ENCODE measurements at places on chromosomes 11 and 22.

DNA sequence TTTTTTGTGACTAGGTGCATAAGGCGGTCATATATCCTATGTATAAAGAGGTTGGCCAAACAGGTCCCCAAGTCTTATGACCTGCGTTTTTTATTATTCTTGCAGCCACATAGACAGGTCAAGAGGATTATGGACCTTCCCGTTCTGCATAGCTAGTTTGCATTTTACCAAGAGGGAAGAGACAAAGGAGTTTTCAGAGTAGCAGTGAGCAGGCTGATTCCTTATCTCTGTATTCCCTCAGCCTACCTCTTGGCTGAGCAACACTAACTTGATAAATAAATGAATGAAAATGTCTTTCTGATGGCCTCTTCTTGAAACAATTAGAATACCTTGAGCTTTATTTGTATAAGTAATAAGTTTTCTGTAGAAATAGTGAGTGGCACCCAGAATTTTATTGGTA, 180.5 kb downstream of the WNT11 start:
- DNase-seq: no peak

DNA sequence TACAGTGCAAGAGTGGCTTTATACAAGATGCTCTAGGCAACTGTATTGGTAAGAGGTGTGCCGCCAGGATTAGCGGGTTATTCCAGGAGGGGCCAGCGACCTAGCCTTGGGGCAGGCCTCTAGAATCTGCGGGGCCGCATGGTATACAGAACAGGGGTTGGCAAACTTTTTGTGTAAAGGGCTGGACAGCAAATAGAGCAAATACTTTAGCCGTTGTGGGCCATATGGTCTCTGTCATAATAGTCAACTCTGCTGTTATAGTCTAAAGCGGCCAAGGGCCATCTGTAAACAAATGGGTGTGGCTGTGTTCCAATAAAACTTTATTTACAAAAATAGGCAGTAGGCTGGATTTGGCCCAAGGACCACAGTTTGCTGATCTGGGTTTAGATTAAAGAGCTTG, 32.6 kb downstream of the FBLN1 start:
- no peak for DNase-seq

DNA sequence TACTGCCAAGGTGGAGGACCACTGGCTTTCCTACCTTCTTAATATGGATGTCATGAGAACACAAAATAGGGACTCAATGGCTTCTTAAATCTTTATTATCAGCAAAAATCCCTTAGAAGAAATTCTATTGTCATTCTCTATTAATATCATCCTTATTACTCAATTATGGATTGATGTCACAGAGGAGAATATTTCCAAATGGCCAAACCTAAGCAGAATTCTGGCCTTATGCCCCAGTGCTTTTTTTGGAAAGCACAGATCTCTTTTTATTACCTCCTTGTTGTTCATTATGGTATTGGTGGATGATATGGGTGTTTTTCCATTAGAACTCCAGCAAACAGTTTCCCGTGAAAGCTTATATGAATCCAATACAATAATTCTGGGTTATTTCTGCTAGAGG, 9.9 kb downstream of the CRTAM start:
- no peak for DNase-seq

DNA sequence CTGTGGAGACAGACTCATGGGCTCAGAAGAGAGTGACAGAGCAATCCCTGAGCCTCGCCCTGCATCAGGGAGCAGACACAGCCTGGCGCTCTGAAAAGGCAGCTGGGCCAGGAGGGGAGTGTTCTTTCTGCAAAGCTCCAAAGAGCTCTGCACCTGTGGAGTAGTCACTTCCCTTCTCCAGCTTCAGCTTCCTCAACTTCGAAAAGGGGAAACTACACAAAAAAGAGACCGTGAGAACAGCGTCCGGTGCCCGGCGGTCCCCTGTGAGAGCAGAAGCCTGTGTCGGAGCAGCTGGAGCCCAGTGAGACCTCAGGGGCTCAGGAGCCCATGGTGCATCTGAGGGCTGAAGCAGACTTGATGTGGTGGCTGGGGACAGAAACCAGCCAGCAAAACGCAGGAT, 35.1 kb downstream of the TP53I11 start:
- no peak for DNase-seq

GRCh38 chr11:84671325-84671999, 955.7 kb downstream of the DLG2 start:
- no peak for DNase-seq

DNA sequence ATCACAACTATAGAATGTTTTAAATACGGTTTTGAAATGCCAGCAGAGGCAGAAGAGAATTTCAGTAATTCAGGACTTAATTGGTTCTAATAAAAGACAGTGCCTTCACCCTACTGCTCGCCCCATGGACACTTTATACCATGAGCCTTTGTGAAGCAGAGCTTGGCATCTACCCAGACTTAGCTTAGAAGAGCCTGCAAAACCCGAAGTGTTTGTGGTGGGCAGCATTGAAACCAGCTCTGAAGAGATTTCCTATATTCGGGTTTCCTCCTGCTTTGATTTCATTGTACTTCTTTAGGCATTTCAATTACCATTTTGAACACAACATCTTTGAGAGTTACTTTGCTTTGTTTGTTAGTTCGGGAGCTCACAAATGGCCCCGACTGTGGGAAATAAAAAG, 185.1 kb upstream of the MTNR1B start:
- DNase-seq: no peak

GRCh38 chr11:128711136-128711535, 17.3 kb downstream of the FLI1 start:
- no peak for DNase-seq

- DNase-seq: no peak
Observed at GRCh38 chr22:27433585-27434190, 367.9 kb downstream of the MN1 start.

GRCh38 chr22:42366806-42367581, 65.2 kb downstream of the NFAM1 start:
- DNase-seq: no peak

DNA sequence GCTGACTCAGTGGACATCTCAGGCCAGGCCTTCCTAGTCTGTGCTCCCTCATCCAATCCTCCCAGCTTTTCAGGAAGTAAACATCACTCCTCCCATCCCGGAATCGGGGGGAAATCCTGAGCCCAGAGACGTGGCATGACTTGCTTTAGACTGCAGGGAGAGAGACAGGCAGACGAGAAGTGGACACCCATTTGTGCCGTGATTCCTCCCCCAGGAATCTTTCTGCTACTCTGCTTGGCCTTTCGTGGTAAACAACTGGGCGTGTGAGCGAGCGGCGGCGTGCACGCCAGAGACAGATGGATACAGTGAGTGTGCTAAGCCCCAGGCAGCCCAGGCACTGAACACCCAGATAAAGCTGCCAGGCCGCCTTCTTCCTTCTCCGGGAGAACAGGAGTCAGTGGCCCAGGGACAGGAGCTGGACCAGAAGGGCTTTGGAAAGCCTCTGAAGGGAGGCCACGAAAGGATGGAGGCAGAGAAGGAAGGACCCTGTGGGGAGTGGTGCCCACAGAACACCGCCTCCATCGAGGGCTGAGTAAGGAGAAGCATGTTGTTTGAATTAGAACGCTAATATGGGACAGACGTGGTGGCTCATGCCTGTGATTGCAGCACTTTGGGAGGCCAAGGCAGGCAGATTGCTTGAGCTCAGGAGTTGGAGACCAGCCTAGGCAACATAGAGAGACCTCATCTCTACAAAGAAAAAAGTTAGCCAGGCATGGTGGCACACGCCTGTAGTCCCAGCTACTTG, 53.0 kb upstream of the PRR5 start:
- DNase-seq: no peak

DNA sequence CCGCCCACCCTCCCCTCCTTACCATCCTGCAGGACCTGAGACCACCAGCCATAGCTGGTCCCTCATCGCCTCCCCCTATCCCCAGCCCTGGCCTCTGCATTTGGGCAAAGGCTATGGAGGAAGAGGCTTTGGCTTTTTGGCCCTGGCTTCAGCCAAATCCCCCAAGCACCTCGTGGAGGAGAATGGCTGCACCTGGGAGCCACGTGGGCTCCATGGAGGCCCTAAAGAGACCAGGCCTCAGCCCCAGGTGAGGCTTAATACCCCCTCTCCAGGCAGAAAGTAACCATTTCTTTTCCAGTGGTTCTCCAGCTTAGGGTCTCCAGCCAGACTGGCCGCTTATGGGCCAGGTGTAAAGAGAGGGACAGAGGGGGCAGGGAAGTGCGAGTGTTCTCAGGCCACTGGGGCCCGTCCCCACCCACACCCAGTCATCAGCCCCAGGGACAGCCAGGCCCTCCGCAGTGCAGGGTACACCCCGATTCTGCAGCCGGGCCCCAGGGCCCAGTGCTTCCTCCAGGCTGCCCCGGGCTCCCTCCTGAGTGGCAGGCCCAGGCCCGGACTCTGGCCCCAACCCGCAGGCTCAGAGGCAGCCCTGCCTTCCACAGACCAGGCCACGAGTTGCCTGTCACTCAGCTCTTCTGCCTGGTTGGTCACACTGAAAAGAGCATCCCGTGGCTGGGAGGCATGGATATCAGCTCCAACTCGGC, 26.4 kb downstream of the CDKN1C start:
- DNase-seq: no peak

DNA sequence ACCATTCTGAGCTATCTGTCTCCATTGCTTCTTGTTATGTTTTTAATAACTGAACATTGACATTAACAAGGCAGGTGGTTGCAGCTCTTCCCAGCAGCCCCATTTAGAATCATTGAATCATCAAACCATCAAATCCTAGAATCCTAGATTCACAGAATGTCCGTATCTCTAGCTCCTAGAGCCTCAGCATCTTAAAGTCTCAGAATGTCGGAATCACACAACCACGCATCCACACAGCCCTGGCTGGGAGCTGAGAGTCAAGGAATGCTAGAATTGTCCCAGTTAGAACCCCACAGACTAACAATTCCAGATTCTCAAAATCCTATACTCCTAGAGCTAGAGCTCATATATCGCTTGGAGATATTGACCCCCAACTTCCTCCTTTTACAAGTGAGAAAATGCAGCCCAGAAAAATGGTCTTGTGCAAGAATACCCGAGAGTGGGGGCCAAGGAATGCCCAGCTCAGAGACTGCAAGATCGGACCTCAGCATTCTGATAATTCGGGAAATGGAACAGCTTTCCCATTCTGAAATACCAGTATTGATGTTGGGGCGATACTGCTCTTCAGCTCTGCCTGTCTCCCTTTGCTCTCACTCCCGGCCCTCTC, 38.8 kb downstream of the PDE2A start:
- no peak for DNase-seq

DNA sequence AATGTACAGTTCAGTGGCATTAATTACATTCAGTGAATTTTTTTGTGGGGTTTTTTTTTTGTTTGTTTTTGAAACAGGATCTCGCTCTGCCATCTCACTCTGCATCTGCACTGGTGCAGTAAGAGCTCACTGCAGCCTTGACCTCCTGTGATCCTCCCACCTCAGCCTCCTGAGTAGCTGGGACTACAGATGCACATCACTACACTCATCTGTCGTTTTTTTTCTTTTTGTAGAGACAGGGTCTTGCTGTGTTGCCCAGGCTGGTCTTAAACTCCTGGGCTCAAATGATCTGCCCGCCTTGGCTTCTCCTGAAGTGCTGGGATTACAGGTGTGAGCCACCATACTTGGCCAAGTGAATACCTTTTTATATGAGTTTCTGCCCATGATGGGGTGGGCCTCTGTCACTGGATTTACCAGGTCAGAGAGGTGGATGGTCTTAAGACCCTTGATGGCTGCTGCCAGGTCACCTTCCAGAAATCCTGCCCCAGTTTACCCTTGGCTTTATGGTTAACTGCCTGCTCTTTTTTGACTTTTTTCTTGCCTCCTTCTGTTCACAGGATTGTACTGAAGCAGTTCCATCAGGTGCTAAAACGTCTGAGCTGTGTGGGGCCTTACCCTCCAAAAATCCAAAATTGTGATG, 22.6 kb downstream of the BCR start:
- no peak for DNase-seq

- no peak for DNase-seq
Observed at GRCh38 chr11:74937696-74938475, 11.0 kb downstream of the XRRA1 start.

- no peak for DNase-seq
Observed at GRCh38 chr11:121310908-121311307, 18.3 kb downstream of the SC5D start.
